ENCODE measurements at places on chromosomes 6 and 20.
A peak's percentile ranks its signal among the peaks of the same experiment; 100 is the strongest.

DNA sequence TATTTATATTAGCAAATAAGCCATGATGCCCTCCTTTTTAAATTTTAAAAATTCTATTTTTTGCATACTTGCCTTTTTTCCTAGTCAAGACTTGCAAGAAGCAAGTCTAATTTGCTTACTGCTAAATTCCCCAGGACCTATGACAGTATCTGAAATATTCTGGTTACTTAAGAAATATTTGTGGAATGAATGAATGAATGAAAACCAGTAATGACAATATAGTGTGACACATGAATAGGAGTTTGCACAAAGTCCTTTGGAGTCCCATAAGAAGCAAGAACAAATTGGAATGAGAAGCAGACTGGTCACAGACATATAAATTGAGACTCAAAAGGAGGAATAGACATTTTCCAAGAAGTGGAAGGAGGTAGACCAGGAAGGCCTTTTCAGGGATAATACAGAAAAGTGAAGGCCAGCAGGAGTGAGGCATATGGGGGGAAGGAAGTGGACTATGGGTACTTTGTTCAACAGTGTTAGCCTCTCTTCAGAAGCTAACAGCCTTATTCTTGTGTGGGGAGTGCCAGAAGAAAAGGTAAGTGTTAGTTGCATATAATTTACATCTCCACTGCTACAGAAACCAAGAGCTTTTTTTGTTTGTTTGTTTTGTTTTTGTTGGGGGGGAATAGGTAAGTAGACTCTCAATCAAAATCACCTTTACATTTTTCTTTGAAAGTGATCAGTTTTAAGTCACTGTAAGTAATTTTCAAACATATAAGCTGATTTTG, 93.6 kb upstream of the FAM184A start:
- no peak for DNase-seq

GRCh38 chr6:157813191-157813590, 9.9 kb upstream of the SNX9 start:
- no peak for DNase-seq

DNA sequence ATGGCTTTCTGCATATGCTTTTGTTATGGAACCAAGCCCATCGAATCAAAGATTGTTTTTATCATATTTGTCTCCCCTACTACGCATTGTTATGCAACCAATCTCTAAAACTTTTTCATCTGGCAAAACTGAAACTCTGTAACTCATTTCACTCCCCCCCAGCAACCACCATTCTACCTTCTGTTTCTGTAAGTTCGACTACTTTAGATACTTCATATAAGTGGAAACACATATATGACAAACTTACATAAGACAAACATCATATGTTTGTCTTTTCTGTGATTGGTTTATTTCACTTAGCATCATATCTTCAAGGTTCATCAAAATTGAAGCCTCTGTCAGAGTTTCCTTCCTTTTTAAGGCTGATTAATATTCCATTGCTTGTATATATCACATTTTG, 34.8 kb downstream of the CEP57L1 start:
- no peak for DNase-seq

DNA sequence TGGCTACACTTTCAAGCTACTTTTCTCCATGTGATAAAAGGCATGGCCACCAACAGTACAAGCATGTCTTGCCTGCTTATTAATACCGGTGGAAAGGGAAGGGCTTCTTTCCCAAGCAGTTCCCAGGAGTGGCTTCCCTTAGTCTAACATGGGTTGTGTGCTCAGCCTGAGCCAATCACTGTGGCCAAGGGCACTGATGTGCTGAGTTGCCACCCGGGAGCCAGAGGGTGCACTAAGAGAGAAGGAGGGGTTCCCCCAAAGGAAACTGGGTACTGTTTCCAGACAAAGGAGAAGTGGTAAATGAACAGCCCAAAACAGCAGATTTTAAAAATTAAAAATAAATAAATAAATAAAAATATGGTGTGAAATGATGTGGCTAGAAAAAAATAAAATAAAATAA, 68.5 kb downstream of the BANF2 start:
- no peak for DNase-seq

DNA sequence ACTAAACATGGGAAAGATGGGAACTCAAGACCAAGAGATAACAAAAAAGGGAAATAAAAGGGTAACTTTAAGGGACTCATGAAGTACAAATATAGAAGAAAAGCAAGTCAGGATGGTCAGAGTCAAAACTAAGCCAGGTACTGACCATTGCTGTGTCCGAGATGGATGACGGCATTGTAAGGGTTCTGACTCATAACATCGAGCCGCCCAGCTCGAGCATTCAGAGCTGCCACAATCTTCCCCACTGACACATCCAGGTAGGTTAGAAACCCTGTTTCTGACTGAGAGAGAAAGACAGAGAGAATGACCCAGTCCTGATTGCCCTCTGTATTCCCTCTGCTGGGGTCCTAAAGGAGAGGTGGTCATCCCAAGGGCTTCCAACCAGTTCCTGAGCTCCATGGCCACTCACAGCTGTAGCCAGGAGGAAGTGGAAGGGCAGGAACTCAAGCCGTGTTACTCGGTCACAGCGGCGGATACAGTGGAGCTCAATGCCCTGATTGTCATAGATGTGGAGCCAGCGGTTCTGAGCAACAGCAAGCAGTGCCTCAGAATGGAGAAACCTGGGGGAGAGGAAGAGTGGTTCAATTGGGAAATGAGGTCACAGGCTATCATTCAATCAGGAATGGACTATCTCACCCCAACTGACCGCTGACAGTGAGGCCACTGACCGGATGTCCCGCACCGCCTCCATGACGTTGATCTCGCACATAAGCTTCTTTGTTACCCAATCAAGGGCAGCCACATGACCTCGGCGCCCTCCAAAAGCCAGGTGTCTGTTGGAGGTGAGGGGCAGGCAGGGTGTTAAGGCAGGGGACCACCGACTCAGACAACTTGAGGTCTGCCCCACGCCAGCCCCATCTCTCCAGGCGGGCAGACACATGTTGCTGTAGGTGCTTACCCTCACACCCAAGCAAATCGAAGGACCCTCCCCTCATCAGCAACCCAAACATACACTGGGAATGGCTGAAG, 1.8 kb downstream of the WDR46 start:
- DNase-seq, result no peak

GRCh38 chr20:34951252-34951651, 4.4 kb downstream of the GSS start:
- DNase-seq, result no peak

- DNase-seq, result peak; percentile 26
Observed at GRCh38 chr6:29005183-29005885, at the start of gene ZNF311. Gene ZNF311 (minus strand): TSS chr6:29005315. CDS start chr6:29003954, 1,361 bp downstream.

DNA sequence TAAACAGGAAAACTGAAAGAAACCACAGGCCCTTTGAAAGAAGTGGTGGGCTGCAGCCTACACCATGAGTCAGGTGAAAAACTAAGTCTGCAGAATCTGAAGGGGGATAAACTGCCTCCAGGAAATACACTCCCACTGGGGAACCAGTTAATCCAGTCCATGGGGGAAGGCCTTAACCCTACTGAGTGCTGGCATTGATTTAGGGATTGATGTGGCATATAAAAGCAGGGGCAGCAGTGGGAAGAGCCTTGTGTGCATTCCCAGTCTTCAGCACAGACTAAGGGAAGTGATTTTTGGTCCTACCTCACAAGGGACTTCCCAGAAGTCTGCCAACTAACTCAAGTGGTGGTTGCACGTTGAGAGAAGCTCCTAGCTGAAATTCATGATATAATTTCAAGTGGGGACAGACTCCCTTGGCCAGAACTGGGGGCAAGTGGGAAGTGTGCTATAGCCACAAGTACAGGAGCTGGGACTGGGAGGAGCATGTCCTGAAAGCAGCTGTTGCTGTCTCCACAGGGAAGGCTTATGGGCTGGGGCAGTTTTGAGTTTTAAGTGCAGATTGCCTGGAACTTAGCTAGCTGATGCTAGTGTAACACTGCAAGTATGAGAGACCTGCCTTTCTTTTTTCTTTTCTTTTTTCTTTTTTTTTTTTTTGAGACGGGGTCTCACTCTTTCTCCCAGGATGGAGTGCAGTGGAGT, 31.2 kb downstream of the CITED2 start:
- no peak for DNase-seq

DNA sequence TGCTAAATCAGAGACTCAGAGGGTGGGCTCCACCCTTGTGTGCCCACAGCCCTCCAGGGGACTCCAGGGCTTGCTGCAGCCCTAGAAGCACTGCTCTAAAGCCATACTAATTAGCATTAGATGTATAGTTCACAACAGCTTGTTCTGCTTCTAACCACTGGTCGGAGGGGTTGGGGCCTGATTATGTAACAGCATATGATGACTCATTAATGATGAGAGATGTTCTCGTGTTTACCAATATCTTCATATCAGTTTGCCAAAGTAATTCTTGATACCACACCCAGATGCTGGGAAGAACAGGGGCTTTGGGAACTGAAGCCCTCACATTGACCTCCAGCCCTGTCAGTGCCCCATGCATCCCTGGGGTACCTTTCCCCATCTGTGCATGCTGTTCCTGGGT, 104.1 kb upstream of the FOXA2 start:
- no peak for DNase-seq

DNA sequence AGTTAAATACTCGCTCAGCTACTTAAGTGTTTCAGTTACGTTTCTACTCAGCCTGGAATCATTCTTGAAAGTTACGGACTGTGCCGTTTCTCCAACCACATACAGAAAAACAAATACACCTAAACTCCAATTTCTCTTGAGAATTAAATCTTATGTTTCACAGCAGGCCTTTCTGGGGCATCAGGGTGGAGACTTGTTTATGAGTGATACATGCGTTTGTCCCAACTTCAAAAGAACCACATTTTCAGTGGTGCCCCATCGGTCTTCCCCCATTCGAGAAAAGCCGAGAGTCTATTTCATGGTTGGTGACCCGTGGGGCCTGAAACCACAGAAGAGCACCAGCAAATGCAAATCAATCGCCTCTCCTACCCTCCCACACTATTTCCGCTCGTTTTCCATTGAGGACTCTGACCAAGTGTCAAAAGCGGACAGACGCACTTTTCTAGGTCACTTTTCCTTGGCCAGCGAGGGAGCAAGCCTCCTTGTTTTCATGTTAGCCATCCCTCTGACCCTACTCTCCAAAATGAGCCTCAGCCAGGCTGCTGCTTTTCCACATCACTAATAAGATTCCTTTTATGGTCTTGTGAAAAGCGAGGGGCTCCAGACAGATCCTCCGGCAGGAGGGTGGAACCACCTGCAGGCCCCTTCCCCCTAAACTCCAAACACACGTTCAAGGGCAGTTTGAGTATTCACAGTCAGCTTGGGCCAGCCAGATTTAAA, 3.1 kb downstream of the JAG1 start:
- no peak for DNase-seq

DNA sequence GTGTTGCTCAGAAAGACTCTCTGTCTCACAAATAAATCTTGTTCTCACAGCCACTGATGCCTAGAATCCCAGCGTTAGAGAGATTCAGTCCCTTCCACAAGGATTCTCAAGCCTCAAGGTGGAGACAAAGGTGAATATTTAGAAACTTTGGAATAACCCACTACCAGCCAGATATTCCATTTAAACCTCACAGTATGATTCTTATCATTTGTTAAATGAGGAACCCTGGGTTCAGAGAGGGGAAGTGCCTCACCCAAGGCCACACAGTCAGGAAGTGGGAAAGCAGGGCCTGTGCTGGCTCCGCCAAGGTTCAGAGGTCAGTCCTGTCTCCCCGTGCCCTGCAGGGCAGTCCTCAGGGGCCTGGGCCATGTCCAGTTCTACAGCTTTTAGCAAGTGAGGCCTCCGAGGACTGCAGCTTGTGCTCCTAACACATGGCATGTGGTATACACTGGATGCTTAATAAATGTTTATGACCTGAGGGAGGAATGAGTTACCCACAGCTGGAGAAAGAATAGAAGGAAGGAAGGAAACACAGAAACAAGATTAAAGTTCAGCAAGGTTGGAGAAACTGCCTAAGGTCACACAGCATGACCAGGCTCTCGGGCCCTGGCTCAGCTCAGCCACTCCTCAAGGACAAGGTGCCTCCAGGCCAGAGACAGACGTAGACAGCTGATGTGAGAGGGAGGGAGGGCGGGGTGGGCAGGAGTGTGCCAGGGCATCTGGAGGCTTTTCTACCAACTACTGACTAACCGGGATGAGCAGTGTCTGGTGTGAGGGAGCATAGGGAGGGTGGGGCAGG, 3.9 kb upstream of the TGM2 start:
- DNase-seq, result no peak

- no peak for DNase-seq
Observed at GRCh38 chr20:32839227-32839981, 19.3 kb upstream of the EFCAB8 start.

GRCh38 chr20:45861221-45862075, 4.0 kb downstream of the ZSWIM3 start:
- no peak for DNase-seq

- DNase-seq, result no peak
Observed at GRCh38 chr6:33521489-33522091, 58.5 kb downstream of the BAK1 start.

All from activated naive CD4-positive, alpha-beta T cell treated with Interleukin-2 at 50 U/mL for 16 hours (primary cell).